Suppressor macrophage treated with lipopolysaccharide for 1 hour (primary cell): ENCODE measurements at places on chromosomes 2 and 18.
A peak's percentile ranks its signal among the peaks of the same experiment; 100 is the strongest.

GRCh38 chr2:239327536-239328350, 73.1 kb downstream of the HDAC4 start:
- no peak for DNase-seq

- no peak for DNase-seq
Measured at GRCh38 chr18:21053127-21053526, 58.5 kb downstream of the ROCK1 start.

DNA sequence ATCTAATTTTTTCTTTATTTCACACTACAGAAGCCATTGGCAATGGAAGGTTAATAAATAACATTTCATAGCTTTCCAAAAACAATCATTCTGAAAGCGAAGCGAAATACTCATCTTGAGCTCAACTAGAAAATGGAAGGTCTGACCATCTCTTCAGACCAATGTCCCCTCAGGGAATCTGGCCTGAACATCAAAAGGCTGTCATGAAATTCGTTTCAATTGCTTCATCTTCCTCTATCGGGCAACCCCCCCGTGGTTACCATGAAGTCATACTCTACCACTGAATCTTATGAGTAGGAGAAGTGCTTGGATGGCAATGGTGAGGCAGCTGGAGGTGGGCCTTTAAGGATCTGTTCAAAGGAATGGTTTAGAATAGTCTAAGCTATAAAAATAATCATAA, 22.9 kb upstream of the CYTIP start:
- DNase-seq = peak; percentile 76

- DNase-seq = peak; percentile 78
Measured at GRCh38 chr18:77059294-77059916, 73.2 kb downstream of the MBP start.

DNA sequence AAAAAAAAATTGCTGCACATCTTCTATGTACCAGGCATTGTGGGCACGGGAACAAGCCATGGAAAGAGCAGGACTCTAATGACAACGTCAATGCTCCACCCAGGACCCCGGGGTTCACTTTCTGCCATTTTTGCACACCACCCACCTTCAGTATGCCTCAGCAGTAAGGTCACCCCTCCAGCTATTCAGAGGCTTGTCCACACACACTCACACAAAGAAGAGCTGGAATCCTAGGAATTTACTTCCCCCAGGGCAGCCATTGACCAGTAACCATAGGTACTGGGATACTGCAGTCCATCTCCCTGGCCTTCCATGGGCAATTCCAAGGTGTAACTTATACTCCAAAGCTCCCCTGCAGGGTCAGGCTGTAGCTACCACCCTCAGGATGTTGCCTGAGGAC, 170.8 kb downstream of the SUCLG1 start:
- no peak for DNase-seq

- DNase-seq = no peak
Measured at GRCh38 chr2:126761981-126762878, 106.3 kb downstream of the GYPC start.

GRCh38 chr2:656676-657075, 20.5 kb downstream of the TMEM18 start:
- no peak for DNase-seq

DNA sequence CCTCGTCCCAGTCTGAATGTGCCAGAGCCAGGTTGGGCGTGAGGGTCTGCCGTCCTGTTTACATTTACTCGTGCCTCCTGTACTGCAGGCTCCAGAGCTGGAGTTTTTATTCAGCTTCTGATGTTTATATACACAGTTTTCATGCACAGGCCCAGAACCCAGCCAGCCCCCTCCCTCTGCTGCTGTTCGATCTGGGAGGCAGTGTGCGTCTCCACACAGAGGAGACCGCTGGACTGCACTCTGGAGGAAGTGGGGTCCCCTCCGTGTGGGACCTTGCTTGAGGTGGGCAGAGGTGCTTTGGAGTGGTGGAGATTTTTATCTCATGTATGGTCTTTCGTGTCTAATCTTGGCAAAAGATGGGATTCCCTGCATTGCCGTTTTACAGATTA, 90.6 kb downstream of the GLI2 start:
- DNase-seq = no peak

DNA sequence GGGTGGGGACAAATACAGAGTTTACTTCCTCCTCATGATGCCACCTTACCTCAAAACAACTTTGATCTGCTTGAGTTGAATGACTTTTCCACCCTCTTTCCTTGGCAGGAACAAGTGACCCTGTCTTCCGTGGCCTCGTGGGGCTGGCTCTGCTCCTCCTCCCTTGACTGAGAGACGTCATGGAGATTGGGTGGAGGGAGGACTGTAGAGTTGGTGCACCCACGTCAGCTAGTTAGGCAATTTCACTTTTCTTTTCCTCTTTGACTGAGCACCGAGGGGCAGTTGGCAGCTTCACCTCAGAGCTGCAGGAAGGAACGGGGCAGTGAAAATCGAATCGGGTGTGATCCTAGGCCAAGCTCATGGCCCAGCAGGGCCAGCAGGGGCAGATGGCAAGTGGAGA, at the start of gene SP140:
TSS of gene SP140 (plus strand) at position 251 of the 400 bp plus-strand sequence. CDS start at position 360, 109 bp downstream.
- DNase-seq = peak; percentile 89

GRCh38 chr18:36518839-36519238, 221.3 kb downstream of the FHOD3 start:
- no peak for DNase-seq

- DNase-seq = no peak
Measured at GRCh38 chr18:73593207-73593606, 554.4 kb downstream of the FBXO15 start.

DNA sequence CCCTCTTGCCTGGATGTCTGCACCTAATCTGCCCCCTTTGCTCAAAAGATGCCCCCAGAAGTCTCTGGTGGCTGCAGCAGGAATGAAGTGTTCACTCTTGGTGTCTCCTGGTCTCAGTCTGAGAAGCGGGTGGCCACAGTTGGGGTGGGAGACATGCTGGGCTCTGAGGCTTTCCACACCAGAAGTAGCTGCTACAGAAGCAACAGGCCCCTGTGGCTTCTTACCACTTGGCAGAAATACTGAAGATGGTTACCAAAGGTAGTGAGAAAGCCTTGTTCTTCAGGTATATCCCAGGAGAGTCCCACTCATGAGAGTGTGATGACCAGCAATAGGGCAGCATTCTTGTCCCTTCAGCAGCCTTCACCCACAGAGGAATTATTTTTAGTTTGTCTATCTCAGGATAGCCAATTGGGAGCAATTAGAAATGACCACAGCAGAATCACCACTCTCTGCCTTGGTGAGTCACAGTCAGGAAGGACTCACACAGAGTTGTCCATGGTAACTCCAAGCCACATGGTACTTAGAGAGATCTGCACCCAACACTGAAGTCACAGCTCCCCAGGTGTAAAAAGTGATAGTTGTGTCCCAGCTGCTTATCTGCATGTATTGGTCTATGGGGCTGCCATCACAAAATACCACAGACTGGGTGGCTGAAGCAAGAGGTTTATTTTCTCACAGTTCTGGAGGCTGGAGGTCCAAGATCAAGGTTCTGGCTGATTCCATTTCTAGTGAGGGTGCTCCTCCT, 169.8 kb upstream of the ID2 start:
- peak; percentile 85 for DNase-seq

- no peak for DNase-seq
Measured at GRCh38 chr2:176764921-176765320, 447.7 kb upstream of the HNRNPA3 start.

- no peak for DNase-seq
Measured at GRCh38 chr2:143740431-143740830, 611.2 kb downstream of the ARHGAP15 start.

- no peak for DNase-seq
Measured at GRCh38 chr2:234136461-234136860, 86.0 kb downstream of the SPP2 start.

DNA sequence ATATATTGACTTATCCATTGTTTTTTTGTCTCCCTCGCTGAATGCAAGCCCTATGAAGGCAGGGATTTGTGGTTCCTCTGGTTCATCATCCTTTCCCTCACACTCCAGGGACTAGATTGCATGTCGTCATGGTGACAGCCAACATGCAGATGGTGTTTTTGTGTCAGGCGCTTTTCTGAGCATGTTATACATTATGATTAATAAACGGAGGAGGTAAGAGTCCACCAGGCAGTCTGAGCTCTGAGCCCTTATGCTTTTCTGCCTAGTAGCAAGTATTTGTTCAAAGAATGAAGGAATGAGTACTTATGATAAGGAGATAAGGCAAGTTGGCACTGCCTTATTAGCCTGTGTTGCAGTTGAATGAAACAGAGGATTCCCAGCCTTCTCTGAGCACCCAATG, 181.6 kb downstream of the MGAT5 start:
- DNase-seq = no peak

DNA sequence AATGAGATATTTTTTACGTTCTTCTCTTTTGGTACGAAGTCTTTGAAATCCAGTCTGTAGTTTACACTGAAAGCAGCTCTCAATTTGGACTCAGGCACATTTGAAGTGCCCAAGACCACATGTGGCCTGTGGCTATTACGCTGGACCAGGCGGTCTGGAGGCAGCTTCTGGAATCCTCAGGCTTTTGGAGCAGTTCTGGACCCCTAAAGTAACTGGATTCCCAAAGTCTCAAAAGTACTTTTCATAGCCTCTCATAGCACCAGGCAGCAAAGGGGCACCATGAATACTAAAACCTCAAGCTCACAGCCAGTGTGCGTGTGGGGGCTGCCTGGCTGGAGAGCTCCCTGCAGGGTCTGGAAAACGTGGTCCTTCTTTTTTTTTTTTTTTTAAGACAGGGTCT, 119.0 kb downstream of the SMAD7 start:
- DNase-seq = no peak

GRCh38 chr2:15814403-15814802, 125.9 kb upstream of the MYCN start:
- no peak for DNase-seq
